ENCODE measurements at places on chromosomes 6 and 20.

DNA sequence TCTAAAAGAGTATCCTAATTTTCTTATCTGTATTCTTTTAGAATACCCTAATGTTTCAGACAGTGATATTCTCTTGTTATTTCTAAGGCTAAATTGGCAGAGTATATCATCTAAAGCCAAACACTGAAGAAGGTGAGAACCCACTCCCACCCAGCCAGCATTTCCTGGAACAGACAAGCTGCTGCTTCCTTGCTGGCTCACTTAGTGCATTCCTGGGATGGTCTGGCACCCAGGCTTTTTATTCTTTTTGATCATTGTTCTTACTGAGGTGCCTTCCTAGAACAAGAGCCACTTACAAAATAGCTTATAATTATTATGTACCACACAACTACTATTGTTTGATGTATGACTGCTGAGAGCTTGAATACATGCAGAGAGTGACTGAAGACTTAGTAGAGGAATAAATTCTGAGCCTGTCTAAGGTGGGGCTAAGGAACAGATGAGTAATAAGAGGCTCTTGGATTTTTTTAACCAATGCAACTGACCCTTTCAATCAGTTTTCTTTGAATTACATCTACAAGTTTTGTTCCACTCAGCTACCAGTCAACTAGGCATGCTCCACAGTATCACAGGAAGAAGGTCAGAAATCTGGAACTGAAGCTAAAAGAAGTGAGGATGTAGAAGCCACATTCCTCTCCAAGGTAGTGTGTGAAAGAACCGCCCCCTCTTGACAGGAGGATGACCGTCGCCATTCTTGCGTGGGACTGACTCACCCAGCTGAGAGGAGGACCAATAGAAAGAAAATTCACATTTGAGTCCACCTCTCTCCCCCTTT lies 30.1 kb downstream of the PRPH2 start:
- DNase-seq: no peak

- DNase-seq: no peak
These were observed 296.5 kb upstream of the SLC35B3 start for GRCh38 chr6:8731874-8732273.

GRCh38 chr6:5174756-5175549 lies 85.8 kb downstream of the LYRM4 start:
- no peak for DNase-seq

DNA sequence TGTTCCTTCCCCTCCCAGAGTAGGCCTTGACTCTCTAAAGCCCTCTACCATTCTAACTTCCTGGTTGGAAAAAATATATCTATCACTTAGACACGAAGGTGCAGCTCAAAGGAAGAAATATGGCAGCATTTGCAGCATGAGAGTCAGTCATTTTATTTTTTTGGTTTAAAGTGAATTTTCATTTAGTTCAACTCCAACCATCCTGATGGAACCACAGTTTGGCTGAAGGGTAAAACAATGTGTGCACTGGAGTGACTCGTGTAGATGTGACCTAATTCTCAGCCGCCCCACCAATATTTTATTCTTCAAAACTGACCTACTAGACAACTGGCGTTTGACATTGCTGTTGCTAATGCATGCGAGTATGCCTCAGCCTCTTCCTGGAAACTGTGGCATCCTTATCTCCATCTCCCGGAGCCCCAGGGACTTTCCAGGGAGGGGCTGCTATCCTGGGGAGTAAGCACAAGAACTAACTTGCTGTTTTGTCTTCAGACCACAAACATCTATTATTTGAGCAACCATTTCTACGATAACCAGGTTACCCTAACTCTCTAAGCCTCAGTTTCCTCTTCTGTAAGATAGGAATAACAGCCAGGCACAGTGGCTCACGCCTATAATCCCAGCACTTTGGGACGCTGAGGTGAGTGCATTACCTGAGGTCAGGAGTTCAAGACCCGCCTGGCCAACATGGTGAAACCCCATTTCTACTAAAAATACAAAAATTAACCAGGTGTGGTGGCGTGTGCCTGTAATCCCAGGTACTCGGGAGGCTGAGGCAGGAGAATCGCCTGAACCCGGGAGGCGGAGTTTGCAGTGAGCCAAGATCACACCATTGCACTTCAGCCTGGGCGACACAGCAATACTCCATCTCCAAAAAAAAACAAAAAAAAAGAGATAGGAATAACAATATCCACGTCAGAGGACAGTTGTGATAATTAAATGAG lies 148.7 kb upstream of the JARID2 start:
- no peak for DNase-seq

DNA sequence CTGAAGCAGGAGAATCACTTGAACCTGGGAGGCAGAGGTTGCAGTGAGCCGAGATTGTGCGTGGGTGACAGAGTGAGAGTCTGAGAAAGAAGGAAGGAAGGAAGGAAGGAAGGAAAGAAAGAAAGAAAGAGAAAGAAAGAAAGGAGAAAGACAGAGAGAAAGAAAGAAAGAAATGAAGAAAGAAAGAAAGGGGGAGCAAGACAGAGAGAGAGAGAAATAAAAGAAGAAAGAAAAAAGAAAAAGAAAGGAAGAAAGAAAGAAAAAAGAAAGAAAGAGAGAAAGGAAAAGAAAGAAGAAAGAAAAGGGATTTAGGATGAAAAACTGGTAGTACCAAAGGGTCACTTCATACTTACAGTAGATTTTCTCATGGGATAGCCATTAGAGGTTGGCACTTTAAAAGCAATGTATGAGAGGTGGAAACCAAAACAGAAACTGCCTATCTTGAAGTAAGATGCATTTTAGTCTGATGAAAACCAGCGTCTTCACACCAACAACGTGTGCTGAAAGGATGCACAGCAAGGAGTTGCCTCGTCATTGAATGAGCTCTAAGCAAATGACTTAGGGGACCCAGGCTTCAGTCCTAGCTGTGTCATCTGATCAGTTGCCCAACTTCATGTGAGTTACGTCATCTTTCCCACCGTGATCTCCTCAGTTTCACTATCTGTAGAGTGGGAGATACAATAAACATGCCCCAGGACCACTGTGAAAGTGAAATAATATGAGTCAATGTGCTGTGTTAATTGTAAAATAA lies 133.9 kb upstream of the NEDD9 start:
- DNase-seq: no peak

- DNase-seq: no peak
These were observed 174.6 kb downstream of the KHDC1L start for GRCh38 chr6:73050706-73051105.

DNA sequence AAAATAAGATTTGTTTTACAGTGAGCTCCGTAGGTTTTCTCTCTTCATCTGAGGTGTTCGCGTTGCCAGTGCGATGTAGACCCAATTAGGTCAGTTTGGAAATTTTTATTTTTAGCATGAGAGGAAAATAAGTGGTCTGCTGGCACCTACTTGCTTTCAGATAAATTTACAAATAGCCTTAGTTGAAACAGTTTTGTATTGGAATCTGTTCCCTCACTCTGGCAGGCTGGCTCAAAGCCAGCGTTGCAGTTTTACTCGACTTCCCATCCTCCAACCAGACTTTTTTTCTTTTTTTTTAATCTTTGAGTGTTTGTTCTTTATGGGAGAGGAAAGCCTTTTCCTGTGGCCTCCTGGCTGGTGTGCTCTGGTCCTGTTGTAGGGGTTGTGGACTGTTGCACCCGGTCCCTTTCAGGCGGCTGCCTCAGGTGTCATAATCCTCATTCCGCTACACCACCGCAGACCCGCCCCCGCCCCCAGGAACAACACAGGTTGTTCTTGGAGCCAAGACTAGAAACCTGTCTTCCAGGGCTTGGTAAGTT lies 46.7 kb downstream of the TIAM2 start:
- DNase-seq: no peak

GRCh38 chr6:127879685-127880084 lies 21.2 kb downstream of the THEMIS start:
- DNase-seq: peak; percentile 65

DNA sequence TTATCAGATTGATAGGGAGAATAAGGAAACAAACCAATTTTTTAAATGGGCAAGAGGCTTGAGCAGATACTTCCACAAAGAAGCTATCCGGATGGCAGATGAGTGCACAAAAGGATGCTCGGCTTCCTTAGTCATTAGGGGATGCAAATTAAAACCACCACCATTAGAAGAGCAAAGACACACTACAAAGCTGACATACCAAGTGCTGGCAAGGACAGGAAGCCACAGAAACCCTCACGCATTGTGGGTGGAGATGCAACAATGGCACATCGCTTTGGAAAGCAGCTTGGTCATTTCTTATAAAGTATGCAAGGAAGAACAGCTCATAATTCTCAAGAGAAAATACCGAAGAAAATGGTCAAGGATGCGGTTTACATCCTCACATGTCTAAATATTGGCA lies 19.8 kb downstream of the BFSP1 start:
- DNase-seq: no peak

DNA sequence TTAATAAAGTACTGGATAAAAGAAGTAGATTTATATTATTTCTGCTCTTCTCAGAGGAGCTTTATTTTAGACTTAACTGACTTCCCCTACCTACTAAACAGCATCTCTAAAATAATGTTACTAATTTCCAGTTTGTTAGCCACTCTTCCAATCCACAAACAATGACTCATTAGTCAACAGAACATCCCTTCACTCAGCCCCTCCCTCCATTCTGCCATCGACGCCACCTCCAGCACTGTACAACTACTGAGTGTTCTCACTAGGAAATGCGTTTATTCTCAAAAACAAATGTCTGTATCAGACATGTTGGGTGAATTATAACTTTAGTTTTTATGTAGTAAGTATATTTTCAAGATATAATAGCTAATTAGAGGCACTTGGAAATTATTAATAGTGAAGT lies 427.0 kb downstream of the EYS start:
- no peak for DNase-seq

DNA sequence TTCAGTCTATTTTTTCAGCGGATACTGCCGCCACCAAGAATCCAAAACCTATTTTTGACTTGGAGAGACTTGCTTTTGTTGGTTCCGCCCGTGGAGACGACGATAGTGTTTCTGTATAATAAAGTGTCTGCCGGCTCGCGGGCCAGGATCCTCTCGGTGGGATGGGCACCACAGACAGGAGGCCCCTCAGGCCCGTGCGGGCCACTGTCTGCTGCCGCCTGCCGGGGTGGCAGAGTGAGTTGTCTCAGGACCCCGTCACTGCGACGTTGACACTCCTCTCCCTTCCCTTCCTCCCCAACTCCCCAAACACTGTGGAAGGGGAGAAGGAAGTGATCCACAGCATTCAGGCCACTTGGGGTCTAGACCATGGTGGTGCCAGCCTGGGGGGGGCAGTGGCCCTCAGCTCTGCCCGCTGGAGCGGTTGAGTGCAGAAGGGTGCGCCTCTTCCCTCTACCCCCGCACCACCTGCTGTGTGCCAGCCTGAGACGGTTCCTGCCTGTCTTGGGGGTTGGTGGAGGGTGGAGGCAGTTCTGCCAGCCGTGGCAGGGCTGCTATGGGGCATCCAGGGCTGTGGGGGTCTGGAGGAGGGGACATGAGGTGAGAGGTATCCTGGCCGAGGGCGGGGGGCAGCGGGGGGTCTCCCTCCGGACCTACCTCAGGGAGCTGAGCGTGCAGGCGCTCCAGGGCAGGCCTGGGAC lies 17.5 kb downstream of the RBM38 start:
- no peak for DNase-seq

GRCh38 chr6:111662794-111663593 lies 57.3 kb upstream of the TRAF3IP2 start:
- DNase-seq: no peak

DNA sequence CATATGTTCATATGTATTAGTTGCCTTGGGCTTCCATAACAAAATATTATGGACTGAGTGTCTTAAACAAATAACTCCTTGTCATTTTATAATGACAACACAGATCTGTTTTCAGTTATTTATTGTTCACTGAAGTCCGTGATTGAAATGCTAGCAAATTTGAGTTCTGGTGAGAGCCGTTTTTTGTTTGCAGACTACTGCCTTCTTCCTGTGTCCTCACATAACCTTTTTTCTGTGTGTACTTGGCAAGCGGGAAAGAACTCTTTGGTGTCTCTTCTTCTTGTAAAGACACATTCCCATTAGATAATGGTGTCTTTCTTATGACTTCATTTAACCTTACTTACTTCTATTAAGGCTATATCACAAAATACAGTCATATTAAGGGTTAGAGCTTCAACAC lies 482.9 kb upstream of the EYS start:
- DNase-seq: no peak

DNA sequence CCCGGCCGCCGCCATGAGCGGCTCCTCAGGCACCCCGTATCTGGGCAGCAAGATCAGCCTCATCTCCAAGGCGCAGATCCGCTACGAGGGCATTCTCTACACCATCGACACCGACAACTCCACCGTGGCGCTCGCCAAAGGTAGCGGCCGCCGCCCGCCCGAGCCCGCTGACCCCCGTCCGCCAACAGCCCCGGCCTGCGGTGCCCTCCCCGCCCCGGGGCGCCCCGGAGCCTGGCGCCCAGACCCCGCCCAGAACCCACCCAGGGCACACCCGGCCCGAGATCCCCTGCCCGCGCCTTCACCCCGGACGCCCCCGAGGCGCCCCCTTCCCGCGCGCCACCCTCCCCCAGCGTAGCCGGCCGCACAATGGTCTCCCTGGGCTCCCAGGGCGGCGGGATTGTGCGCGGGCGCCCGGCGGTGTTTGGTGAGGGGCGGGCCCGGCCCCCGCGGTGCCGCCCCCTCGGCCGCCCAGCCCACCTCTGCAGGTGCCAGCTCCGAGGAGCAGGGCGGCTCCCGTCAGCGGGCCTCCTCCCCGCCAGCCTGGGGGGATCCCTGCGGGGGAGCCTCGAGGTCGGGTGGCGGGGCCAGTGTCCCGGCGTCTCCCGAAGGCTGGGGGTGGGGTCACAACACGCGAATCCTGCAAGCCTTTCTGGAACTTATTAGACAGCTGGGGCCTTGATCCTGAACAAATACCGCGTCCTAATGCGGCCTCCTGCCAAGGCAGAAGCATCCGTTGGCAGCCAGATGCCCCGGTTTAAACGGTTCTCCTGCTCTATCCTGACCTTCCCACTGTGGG lies 577 bp downstream of the LSM14B start:
- peak; percentile 65 for DNase-seq

DNA sequence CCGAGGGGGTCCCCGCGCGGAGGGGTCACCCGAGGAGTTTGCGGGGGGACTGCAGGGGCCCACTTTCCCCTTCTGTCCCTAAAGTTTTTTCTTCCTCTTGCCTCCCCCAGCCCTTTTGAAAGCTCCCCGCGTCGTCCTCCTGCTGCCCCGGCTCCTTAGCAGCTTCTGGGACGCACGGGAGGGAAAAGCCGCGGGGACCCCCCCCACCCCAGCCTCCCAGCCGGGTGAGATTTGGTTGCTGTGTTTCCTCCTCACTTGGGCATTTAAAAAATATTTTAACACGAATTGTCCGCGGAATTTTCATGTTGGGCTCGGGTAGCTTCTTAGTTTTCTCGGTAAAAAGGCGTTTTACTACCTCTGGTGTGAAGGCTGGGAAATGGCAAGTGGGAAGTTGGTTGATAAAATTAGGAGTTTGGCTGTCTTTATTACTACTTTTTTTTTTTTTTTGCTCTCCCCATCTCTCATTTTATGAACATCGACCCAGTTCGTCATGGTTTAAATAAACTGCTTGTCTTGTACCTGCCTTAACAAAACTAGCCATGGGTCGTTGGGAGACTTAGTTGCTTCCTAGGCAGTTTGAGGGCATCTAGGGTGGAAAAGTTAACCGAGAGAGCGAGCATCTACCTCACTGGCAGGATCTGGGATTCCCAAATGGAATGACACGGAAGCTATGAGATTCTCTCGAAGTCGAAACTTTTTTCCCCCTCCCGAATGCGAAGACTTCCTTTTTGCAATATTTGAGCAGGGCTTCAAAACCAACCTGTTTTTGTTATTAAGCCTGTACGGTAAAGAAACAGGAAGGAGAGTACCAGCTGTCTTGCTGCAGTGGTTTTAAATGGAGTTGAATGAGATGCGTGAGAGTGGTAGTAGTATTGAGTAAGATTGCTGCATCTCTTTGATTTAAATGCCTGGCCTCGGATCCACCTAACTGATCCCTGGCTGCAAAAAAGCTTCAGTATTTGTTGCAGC lies 868 bp downstream of the NCOA3 start:
- DNase-seq: no peak

GRCh38 chr6:408599-409102 lies 17.1 kb downstream of the IRF4 start:
- DNase-seq: no peak

Measured in activated T-cell treated with anti-CD3 and anti-CD28 coated beads, Interleukin-2, amount 50 U/mL, for 24 hours (primary cell).